ENCODE measurements at places on chromosomes 13 and 19.

DNA sequence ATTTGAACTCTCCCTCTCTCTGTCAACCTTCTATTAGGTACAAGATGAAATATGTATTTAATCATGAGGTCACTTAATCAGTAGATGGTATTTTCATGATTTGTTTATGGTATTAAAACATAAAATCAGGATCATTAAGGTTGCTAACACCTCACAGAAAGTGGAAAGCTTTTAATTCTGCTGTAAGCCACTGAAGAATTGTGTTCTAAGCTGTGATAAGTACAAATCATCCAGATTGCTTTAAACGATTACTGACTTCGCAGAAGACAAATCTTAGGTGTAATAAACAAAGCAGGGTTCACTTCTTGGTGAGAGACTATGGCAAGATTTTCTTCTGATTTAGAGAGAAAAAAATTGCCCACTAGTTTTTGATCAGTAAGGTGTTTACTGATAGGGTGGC is 214.5 kb downstream of the ABCC4 start:
- no peak for DNase-seq

DNA sequence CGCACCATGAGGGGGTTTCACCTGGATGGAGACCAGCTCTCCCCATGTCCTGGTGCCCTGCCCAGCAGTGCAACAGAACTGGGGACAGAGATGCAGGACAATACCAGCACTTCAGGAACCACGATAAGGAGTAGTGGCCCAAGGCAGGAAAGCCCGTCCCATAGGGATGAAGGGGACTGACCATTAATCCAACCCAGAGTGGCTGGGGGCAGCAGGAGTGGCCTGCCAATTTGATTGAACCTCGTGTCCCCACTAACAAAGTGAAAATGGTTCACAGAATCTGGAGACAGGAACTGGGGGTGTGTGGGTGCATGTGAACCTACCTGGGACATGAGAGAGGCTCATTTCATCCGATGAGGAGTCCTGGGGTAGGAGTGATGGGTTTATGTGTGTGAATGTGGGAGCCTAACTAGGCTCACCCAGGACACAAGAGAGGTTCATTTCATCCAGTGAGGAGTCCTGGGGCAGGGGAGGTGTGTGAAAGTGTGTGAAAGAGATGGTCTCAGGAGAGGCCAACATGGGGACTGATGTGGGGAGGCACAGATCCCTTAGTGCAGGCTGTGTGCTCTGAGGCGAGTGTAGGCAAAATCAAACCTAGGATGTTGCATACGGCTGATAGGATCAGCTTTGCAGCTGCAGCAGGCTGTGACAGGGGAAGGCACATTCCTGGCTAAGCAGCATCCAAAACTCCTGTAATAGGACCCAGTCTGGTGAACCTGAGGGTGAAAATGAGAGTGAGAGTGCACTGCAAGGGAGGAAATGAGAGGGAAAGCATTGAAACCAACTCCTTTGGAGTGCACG is 98.2 kb downstream of the ZNF429 start:
- DNase-seq, result no peak

DNA sequence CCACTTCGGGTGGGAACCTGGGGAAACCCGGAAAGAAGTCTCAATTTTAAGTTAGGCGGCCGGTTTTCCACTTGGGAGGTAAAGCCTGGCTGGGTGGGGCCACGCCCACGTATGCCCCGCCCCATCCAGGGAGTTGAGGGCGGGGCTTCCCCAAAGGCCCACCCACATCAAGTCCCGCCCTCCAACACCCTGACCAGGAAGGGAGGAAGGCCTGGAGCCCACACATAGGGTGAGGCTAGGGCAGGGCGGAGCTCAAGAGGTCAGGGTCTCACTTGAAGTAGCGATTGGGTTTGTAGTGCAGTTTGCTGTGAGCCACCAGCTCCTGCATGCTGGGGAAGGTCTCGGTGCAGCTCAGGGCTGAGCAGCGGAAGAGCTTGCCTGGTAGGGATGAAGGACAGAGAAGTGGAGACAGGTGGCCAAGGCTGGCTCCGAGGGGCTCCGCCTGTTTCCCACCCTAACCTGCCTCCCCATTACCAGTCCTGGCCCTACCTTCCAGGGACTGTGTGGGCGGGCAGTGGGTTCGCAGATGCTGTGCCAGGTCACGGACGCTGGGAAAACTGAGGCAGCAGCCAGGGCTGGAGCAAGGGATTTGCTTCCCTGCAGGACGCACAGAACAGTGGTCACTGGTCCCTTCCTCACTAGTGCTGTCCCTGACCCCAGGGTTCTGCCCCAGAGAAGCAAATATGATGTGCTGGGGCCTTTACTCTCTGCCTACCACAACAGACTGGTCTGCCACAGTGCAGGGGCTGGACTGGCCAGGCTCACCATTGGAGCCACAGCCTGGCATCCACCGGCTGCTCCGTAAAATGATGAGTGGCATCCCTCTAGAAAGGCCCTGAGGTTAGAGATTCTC is 1.6 kb downstream of the ZNF414 start:
- no peak for DNase-seq

DNA sequence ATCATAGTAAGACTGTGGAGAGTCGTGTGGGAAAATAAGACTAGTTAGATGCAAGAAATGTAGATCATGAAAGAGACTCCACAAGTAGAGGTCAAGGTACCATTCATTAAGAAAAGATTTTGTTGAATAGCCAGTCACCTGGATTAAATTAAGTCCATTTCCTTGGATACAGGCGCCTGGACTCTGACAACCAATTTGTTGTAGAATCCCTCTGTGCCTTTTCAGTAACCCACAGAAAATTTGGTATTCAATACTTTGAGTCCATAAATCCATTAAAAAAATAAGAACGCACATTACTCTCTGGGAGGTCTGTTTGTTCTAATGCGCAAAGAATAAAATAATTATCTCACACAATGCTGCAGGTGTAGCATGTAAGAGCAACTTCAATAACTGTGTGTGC is 469.4 kb downstream of the KLF12 start:
- no peak for DNase-seq

DNA sequence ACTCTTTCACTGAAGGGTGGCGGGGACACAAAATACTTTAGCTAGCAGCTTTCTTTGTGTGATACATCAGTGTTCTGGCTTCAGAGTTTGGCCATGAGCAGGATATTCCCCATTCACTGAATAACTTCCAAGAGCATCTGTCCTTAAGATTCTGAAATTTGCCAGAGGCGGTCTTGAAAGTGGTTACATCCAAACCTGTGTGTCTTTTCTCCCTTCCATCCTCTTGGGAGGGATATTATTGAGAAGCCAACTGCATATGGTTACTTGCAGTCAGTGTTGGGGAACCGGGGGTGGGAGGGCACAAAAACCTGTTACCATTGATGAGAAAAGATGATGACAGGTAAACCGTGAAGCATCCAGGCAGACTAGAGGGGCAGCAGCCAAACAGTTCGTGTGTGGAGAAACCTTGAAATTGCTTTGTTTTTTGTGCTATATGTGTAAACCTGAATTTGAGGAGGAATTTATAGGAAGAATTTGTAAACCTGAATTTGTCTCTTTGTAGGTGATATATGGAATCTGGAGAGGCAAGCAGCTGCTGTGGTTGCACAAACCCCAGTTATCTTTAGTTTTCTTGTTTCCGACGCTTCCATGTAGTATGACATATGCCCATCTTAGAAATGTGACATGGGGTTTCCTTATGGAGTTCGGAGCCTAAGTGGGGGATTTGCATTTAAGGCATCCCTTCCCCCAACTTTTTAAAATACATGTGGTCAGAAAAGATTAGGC is 104.8 kb downstream of the WDFY2 start:
- no peak for DNase-seq

- DNase-seq, result peak; percentile 85
Observed at GRCh38 chr19:48835734-48836088, 580 bp downstream of the HSD17B14 start.

DNA sequence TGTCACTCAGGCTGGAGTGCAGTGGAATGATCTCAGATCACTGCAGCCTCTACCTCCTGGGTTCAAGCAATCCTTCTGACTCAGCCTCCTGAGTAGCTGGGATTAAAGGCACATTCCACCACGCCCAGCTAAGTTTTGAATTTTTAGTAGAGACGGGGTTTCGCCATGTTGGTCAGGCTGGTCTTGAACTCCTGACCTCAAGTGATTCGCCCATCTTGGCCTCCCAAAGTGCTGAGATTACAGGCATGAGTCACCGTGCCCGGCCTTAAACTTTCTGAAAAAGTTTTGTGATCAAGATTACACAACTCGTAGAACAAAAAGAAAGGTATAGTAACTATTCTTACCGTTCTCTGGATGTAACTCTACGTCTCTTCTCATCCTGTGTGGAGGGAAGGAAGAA is 21.2 kb downstream of the DNMT1 start:
- no peak for DNase-seq

GRCh38 chr13:41763782-41764181 is 197.1 kb downstream of the VWA8 start:
- no peak for DNase-seq

GRCh38 chr13:40605573-40605972 is 60.9 kb downstream of the FOXO1 start:
- DNase-seq, result no peak

DNA sequence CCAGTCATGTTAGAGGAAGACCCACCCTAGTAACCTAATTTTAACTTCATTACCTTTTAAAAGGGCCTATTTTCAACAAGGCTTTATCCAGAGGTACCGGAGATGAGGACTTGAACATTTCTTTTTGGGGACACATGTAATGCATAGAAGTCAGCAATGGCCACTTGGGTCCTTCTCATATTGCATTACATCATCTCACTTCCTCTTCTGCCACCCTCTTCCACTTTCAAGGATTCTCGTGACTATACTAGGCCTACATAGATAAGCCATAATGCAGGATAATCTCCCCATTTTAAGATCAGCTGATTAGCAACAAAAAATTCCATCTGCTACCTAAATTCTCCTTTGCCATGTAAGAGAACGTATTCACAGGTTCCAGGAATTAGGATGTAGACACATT is 557.2 kb downstream of the KCTD12 start:
- DNase-seq, result no peak

- no peak for DNase-seq
Observed at GRCh38 chr13:33278913-33279312, 6.6 kb downstream of the STARD13 start.

- no peak for DNase-seq
Observed at GRCh38 chr13:43911871-43912270, 32.2 kb downstream of the LACC1 start.

DNA sequence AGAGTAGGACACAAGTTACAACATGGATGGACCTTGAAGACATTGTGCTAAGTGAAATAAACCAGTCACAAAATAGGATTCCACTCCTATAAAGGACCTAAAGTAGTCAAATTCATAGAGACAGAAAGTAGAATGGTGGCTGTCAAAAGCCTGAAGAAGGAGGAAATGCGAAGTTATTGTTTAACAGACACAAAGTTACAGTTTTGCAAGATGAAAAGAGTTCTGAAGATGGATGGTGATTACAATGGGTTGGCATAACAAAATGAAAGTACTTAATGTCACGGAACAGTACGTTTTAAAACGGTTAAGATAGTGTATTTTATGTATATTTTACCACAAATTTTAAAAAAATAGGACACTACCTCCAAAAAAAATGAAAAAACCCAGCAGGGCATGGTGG is 34.8 kb downstream of the FOXO1 start:
- no peak for DNase-seq
